ENCODE measurements at places on chromosomes 4 and X.

- DNase-seq, result no peak
Observed at GRCh38 chrX:42695800-42696358, 82.1 kb downstream of the PPP1R2C start.

DNA sequence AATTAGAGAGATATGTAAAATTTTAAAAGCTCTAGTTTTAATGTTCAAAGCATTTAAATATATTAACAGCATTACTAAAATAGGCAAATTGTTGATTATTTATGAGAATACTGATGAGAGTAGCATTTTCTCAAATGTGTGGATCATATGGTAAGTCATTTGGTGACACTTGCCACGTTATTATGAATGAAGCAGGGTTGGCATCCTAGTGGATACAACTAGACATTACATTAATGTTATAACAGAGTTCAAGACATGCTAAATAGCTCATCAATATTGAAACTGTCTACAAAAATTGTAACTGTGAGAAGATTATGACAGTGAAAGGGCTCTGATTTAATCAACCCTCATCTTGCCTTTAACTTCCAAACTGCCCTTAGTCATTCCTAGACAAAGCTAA, 171.1 kb downstream of the PDGFC start:
- DNase-seq, result no peak

GRCh38 chrX:39318506-39319343, 517.5 kb downstream of the MID1IP1 start:
- no peak for DNase-seq

DNA sequence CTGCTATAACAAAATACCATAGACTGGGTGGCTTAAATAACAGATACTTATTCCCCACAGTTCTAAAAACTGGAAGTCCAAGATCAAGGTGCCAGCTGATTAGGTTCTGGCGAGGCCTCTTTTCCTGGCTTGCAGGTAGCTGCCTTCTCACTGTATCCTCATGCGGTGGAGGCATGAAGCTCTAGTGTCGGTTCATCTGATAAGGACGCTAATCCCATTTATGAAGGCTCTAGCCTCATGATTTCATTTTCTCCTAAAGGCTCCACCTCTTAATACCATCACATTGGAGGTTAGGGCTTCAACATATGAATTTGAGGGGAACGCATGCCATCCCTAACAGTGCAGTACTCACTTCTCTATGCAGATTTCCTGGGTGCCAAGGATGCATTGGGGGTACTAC, 57.9 kb upstream of the STIM2 start:
- no peak for DNase-seq

DNA sequence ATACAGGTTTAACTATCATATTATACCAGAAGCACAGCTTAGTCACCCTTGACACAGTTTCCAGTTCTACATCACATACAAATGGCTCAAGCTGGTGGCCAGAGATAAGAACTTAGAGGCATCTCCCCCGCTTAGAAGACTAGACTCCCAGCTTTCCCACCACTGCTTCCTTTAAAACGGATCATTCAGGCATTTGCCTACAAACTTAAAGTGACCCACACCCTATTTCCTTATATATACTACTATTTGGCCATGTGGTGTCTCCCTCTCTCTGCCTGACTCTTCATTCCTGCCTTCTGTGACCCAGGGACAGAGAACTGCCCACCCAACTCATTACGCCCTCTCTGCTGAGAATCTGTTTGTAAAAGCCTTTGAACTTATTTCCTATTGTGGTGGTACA, 781.2 kb upstream of the DIAPH2 start:
- no peak for DNase-seq

DNA sequence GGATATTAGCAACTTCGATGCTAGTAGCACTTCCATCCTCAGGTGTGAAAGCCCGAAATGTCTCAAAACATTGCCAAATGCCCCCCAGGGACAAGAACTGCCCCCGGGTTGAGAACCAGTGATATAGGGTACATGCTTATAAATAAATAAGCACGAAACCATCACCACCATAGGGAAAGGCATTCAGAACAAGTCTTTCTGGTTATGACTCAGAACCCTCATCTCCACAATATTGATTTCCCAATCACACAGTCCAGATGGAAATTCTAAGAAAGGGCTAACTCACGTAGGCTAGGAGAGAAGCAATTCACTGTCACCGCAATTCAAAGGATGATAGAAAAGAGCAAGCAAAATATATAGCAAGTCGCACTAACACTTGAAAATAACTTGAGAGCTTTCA, 84.8 kb downstream of the ANOS1 start:
- no peak for DNase-seq

- DNase-seq, result peak; percentile 9
Observed at GRCh38 chr4:38757945-38758600, 24.7 kb downstream of the TLR10 start.

DNA sequence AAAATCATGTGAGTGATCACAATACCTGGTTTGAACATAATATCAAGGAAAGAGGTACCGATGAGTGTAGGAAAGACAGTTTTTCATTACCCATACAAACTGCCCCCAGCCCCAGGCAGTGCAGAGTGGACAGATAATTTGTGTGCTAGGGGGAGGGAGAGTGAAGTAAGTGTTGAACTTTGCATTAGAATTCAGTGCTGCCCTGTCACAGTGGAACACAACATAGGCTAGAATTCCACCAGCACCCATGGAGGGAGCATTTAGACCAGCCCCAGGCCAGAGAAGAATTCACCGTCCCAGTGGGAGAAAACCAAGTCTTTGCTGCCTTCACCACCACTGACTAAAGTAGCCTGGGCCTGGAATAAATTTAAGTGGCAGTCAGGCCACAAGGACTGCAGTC, 107.3 kb downstream of the SCLT1 start:
- no peak for DNase-seq

- DNase-seq, result peak; percentile 5
Observed at GRCh38 chrX:149641835-149642234, 10.2 kb upstream of the TMEM185A start.

DNA sequence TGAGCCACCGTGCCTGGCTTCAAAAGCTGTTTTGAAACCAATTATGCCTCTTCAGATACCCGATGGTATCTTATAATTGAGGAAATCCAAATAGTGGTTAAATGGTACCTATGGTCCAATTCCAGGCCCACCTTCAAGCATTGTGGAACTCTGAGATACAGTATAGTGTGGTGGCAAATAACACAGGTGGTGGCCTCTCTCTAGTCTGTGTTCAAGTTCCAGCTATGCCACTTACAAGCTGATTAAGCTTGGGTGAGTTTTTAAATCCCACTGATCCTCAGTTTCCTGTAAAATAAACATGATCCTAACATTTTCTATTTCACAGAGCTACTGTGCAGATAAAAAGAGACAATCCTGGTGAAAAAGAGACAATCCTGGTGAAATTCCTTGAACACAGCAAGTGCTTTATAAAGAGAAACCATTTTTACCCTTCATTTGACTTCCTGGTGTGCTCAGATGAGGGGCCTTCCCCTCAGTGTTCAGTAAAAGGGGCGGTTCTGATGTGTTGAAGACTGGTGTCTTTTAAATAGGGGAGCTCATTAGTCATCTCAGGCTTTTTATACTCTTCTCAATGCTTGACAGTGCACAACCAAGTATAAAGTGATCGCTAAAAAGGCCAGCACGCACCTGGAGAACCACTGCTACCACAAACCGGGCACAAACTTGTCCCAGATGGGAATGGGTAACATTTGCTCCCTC, 30.8 kb upstream of the CD40LG start:
- no peak for DNase-seq

GRCh38 chrX:35040871-35041270, 98.3 kb downstream of the FAM47B start:
- peak; percentile 5 for DNase-seq

DNA sequence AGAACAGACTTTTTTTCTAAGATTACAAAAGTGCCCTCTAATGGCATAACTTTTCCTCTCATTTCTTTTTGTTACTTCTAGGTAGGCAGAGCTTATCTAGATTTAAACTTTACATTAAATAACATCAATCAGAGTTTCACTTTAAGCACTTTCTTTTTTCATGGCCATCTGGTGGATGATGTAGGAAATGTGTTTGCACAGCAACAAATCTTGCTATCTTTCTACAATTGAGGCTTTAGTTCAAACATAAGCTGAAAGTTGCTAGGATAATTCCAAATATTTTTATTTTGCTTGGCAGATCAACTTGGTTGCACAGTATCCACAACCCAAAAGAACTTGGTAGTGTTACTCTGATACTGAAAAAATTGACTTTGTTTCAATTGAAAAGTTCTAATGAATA, 22.0 kb downstream of the NDNF start:
- no peak for DNase-seq

DNA sequence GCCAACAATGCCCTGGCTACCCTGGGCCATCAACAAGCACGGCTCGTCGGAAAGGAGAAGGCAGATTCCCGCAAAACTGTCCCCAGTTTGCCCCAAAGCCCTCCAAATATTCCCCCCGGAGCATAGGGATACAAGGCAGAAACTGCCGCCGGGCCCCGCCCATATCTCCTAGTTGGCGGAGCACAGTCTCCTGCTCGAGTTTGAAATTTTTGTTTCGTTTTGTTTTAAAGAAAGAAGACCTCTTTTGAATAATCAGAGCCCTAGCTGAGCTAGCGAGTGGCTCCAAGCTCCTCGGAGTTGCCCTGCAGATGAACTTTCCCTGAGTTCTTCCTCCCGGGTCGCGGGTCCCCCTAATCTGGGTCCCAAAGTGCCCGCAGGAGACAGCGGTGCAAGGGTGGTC, 138.1 kb upstream of the ZIC3 start:
- DNase-seq, result no peak

DNA sequence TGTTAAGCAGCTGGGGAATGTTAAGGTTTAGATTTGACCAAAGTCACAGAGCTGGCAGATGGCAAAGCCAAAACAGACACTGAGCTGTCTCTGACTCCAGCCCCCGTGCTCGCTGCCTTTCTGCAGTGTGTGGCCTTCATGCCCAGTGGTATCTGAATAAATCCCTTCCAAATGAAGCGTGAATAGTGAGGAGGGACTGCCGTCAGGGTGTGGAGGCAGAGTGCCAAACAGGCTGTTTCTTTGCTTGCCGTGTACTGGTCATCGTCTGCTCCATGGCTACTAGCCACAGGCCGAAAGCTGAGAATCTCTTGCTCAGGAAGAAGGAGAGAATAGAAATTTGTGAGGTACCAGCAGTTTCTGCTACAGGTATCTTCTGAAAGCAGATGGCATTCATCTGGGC, 19.7 kb downstream of the PRIMPOL start:
- no peak for DNase-seq

GRCh38 chr4:20319825-20320612, 68.3 kb downstream of the SLIT2 start:
- no peak for DNase-seq

DNA sequence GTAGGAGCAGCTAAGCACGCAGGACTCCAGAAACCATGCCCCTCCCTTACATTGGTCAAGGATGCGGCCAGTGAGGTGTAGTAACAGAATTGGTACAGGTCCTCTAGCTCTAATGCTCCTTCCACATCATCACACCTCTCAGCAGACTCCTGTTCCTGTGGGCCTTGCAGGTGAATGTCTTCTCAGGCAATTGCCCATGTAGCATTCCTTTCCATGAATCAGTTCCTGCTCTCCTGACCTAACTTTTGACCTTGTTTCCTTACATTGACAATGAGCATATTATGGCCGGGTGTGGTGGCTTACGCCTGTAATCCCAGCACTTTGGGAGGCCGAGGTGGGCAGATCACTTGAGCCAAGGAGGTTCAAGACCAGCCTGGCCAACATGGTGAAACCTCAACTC, 31.3 kb downstream of the MAP7D3 start:
- DNase-seq, result no peak

GRCh38 chr4:128565054-128565453, 244.4 kb upstream of the JADE1 start:
- no peak for DNase-seq

- no peak for DNase-seq
Observed at GRCh38 chr4:76177709-76178108, 29.5 kb upstream of the NUP54 start.

GRCh38 chrX:74179499-74179898, 124.5 kb upstream of the ZCCHC13 start:
- DNase-seq, result no peak

GRCh38 chr4:148101790-148102189, 340.4 kb downstream of the NR3C2 start:
- DNase-seq, result no peak

- DNase-seq, result no peak
Observed at GRCh38 chr4:155711556-155711955, 44.9 kb downstream of the GUCY1A1 start.

GRCh38 chr4:142960867-142961644, 115.0 kb upstream of the INPP4B start:
- DNase-seq, result no peak

DNA sequence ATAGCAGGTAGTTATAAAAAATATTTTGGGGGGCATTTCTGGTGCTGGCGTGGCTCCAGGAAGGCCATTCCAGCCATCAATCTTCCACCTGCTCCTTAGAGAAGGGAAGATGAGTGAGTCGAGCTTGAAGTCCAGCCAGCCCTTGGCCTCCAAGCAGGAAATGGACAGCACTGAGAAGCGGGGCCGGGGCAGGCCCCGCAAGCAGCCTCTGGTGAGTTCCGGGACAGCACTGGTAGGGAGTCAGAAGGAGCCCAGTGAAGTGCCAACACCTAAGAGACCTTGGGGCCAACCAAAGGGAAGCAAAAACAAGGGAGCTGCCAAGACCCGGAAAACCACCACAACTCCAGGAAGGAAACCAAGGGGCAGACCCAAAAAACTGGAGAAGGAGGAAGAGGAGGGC, 29.2 kb upstream of the COX18 start:
- DNase-seq, result no peak

GRCh38 chr4:161546902-161547301, 616.9 kb downstream of the FSTL5 start:
- peak; percentile 9 for DNase-seq

- no peak for DNase-seq
Observed at GRCh38 chr4:75056277-75056676, 123.4 kb downstream of the PARM1 start.

DNA sequence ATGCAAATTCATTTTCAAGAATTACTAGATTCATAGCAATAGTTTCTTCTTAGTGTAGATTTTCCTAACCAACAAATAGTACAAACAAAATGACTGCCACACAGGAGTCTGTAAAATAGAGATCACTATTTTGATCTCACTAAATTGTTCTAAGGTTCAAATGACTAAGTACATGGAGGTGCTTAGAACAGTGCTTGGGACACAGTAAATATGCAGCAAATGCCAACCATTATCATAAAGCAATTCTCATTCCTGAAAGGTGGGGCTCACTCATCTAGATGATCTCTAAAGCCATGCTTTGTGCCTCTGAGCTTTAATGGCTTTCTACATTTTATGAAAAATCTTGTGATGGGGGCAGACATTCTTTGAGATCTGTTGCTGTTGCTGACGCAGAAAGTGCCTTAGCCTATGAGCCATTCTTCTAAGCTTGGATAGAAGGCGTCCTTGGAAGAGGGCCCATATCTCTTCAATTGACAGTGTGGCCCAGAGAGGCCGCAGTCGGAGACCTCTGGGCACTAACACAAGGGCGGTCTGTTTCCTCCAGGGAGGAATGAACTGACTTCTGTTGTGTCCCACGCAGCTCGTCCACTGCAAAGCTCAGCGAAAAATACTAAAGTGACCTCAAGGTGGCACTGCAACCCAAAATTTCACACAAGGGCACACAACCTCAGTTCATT, 23.5 kb downstream of the TLR10 start:
- peak; percentile 77 for DNase-seq

GRCh38 chrX:86263526-86263925, 115.3 kb downstream of the DACH2 start:
- DNase-seq, result no peak
